RCC 7860 (cell line): ENCODE measurements at places on chromosomes 3 and 15.

- no peak for DNase-seq
These were observed 72.7 kb downstream of the SPSB4 start for GRCh38 chr3:141123677-141124410.

DNA sequence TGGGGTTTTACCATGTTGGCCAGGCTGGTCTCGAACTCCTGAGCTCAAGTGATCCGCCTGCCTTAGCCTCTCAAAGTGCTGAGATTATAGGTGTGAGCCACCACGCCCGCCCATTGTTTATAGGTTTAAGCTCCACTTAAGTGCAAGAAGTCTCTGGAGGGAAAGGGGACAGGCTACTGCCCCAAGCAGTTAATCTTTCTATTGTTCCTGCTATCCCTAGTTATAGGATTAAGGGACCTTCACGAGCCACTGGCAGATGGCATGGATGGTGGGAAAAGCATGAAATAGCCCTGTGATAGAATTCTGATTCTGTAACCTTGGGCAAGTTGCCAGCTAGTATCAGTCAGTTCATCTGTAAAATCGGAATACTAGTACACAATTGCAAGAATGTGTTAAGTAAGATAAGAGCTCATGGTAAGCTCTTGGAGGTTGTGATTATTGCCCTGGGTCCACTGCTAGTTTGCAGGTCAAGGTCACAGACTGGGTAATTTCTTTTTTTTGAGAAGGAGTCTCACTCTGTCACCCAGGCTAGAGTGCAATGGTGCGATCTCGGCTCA is 5.3 kb upstream of the RBPMS2 start:
- DNase-seq = no peak

DNA sequence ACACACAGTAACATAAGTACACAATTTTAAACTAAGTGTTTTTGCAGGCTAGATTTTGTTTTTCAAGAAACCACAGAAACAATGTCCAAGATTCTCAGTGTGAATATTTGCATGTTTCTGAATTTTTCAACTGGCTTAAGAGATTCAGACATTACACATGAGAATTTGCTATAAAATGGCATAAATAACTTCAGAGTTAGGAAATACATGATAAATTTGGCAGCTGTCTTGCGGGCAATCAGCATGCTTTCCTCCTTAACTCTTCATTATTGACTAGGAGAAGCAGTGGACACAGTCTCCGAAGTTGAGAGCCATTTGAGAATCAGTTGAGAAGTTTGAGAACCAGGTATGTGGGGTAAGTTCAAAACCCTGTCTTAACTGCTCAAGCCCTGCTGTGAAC is 625.6 kb upstream of the SGO1 start:
- DNase-seq = no peak

- DNase-seq = peak; percentile 10
These were observed 73.1 kb upstream of the SLC6A6 start for GRCh38 chr3:14329116-14329830.

GRCh38 chr15:75237316-75237982 is 20.7 kb upstream of the GOLGA6C start:
- no peak for DNase-seq

- no peak for DNase-seq
These were observed 83.7 kb downstream of the TRAK1 start for GRCh38 chr3:42174679-42175385.

- DNase-seq = no peak
These were observed 87.8 kb downstream of the KLHL25 start for GRCh38 chr15:85706779-85707518.

GRCh38 chr3:48014358-48014757 is 1.9 kb downstream of the MAP4 start:
- DNase-seq = no peak

GRCh38 chr15:36447373-36447772 is 132.1 kb upstream of the CDIN1 start:
- DNase-seq = no peak

- no peak for DNase-seq
These were observed 1.5 kb downstream of the DUSP7 start for GRCh38 chr3:52054661-52055511.

- DNase-seq = no peak
These were observed 79.1 kb upstream of the MEF2A start for GRCh38 chr15:99486371-99487336.

DNA sequence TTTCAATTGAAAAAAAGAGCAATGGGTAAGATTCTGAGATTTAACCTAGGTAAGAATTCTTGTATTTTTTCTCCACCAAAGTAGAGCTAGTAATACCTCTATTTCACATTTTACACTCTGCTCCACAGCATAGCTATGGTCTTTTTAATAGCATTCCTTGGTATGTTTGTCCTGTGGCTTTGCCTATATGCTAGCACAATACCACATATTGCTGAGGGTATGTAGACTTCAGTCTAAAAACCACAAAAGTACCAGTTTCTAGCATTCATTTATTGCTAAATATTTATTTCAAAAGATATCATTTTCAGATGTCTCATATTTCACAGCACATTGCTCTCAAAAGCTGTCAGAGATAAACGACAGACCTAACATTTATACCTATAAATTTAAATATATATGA is 18.2 kb upstream of the EOGT start:
- no peak for DNase-seq

DNA sequence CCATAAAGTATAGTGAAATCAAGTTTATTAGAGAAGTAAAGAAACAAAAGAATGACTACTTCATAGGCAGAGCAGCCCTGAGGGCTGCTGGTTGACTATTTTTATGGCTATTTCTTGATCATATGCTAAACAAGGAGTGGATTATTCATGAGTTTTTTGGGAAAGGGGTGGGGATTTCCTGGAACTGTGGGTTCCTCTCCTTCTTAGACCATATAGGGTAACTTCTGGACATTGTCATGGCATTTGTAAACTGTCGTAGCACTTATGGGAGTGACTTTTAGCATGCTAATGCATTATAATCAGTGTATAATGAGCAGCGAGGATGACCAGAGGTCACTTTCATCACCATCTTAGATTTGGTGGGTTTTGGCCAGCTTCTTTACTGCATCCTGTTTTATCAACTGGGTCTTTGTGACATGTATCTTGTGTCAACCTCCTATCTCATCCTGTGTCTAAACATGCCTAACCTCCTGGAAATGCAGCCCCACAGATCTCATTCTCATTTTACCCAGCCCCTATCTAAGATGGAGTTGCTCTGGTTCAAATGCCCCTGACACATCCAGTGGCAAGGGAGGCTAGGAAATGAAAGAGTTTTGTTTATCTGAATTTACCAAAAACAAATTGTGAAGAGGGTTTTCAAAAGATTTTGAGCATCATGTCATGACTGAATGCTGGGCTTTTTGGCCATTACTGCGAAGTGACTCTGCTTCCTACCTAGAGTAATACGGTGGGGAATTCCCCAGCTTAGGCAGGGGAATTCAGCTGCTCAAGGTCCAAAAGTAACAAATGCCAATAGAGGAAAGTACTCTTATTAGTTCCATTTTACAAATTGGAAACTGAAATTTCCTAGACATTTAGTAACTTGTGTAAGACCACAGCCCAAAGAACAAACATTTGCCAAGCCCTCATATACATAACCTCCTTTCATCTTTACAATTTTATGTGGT is 6.2 kb upstream of the SPSB4 start:
- no peak for DNase-seq

DNA sequence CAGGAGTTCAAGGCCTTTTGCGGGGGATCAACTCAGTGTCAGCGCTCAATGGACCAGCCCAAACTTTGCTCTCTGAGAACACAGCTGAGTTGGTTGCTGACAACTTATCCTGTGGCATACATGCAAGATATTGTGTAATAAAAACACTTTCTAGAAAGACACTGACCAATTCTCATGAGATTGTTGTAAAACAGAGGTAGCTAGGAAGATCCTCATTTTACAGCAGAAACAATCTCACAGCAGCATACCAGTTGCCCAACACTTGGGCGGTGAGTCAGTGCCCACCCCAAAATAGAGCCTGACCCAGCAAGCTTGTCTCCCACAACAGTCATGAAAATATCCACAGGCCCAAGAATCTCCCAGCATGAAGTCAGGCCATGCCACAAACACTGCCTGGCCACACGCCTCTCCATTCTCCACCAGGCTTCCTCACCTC is 18.2 kb downstream of the KLHL6 start:
- no peak for DNase-seq

- DNase-seq = no peak
These were observed 393 bp downstream of the ERICH6 start for GRCh38 chr3:150703299-150703755.

- DNase-seq = no peak
These were observed 655.0 kb downstream of the EPHA3 start for GRCh38 chr3:89762405-89762804.

DNA sequence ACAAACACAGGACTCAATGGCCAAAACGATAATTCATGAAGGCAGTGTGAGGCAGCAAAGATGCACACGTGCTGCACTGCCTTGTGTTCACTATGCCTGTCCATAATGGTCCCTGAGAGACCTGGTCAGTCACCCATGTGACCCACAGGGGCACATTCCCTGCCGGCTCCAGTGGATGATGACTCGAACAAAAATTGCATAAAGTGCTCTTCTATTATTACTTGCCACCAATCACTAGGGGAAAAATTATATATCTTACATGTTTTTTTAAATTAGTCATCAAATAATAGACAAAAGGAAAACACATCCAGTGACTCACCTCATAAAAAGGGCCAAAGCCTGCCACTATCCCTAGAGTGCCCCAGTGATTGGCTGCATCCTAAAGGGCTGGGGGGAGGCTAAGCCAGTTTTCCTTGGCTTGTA is 47.5 kb downstream of the UBP1 start:
- peak; percentile 86 for DNase-seq

- no peak for DNase-seq
These were observed 1.2 kb upstream of the HYAL2 start for GRCh38 chr3:50323614-50324199.

- no peak for DNase-seq
These were observed 683.0 kb downstream of the NTRK3 start for GRCh38 chr15:87573534-87573933.

DNA sequence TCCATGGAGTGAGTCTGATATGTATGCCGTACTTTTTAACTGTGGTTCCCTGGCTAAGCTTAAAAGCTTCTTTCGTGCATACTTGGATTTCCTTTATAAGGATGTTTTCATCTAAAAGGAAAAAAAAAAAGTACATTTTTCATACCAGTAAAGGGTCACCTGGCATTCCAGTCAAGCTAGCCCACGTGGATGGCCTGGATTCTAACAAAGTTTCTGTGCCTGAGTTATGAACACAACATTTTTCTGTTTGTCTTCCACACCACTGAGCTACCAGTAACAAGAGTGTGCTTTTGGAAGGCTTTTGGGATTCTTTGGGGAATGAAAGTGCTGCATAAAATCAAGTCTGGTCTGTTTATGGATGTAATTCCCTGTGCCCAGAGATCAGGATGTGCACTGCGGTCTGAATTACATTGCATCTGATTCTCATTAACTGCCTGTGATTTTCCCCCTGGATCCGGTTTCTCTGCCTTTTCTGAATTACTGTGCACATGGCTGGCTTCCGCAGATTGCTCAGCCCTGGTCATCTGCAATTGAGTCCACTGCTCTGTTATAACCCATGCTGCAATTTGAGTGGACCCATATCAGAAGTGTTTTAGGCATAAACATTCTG is 38.2 kb upstream of the MAGI1 start:
- no peak for DNase-seq

DNA sequence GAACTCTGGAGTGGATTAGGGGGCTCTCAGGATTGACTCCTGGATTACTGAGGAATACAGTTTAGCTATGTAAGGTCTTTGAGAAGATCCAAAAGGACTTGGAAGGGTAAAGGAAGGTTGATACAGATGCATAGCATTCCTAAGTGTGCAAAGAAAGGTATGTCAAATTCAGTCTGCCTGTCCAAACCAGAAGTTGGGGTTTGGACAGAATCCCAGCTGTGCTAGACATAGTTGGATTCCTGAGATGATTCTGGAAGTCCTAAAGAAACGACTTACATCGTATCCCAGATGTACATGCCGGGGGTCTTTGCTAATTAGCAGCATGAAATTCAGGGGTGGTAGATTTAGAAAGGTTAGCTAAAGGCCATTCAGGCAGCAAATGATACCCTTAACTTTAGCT is 97.7 kb upstream of the TSPAN3 start:
- no peak for DNase-seq

GRCh38 chr3:64260431-64260830 is 35.2 kb upstream of the PRICKLE2 start:
- DNase-seq = no peak

DNA sequence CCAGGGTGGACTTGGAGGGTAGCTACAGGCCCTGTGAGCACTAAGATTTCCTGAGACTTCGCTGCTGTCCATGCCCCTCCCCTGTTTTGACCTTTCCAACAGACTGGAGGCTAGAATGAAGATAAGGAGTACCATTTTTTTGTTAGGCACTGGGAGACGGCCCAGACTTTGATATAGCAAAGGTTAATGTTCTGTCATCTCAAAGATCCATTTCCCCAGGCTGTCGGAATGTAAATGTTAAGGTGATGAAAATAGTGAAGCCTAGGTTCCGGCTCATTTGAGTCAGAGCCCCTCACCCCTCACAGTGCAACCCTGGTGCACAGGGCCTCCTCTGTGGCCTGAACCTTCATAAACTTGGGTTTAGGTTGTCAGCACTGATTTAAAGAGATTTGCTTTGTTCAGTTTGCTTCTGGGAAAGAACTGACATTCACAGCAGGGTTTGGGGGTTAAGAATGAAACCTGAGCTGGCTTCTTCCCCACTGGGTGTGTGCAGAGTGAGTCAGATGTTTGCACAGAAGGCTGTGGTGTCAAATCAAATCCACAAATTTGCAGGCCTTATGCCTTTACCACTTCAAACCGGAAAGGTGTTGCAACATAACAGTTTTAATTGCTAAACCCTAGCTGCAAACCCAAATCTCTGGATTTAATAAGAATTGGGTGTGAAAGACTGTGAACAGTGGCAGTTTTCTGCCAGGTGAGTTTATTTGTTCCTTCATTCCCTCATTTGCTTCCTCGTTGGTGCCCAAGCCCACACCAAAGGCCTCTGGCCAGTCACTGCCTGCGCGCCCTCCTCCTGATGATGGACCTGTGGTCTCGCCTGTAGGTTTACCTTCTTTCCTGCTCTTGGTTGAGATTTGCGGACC is 20.6 kb upstream of the KCTD6 start:
- DNase-seq = peak; percentile 69

DNA sequence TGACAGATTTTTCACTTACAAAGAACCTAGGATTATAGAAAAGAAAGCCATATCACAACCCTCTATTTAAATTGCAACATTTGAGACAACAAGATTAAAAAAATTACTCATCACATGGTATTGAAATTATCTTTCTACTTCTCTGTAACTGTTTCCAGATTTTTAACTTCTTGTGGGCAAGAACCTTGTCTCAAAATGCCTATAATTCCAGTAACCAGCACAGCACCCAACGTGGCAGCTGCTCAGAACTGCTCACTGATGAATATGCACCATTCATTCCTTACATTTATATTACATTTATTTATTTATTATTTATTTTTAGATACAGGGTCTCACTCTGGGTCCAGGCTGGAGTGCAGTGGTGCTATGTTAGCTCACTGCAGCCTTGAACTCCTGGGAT is 216.1 kb downstream of the THRB start:
- DNase-seq = no peak

- DNase-seq = no peak
These were observed 121.9 kb downstream of the ATP10A start for GRCh38 chr15:25741256-25741580.

- DNase-seq = no peak
These were observed 16.1 kb downstream of the DAZL start for GRCh38 chr3:16589120-16589519.

GRCh38 chr15:55824857-55825613 is 82.1 kb upstream of the PRTG start:
- no peak for DNase-seq
